Kidney glomerular epithelial cell (primary cell): ENCODE measurements at places on chromosomes 7 and 10.
A peak's percentile ranks its signal among the peaks of the same experiment; 100 is the strongest.

GRCh38 chr7:20348125-20348807, 17.6 kb downstream of the ITGB8 start:
- DNase-seq: no peak

DNA sequence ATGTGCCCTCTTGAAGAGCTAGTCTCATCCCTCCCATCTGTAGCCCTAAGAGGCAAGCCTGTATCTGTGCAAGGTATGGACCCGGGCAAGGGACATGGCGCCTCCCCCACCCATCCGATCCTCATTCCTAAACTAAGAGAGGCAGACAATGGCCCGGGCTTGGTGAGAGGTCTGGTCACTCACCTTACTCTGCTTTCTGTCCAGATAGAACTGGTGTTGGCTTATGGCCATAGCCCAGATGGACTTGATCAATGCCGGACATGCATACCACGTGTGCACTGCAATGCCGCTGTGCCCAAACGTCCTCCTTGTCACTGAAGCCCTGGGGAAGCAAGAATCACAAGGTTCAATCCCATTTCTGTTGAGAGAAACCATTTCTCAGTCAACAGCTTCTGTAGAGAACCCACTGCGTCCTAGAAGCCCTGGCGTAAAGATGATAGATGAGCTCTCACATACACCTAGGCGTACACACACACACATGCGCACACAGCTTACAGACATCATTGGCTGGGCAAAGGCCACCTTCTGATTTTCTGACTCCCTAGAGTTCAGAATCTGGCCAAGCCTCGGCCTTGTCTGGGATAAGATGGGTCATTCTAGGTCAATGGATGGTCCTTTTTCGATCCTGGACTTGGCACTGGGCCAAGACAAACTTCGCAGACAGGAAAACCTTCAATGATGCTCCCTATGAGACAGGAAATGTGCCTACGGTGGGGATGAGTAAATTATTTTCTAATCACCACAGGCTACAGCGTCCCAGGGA, 114.6 kb downstream of the PRPF18 start:
- DNase-seq: no peak

GRCh38 chr10:95841661-95842498, 65.9 kb upstream of the CC2D2B start:
- peak; percentile 49 for DNase-seq

GRCh38 chr7:138662076-138662990, 38.8 kb downstream of the SVOPL start:
- no peak for DNase-seq

DNA sequence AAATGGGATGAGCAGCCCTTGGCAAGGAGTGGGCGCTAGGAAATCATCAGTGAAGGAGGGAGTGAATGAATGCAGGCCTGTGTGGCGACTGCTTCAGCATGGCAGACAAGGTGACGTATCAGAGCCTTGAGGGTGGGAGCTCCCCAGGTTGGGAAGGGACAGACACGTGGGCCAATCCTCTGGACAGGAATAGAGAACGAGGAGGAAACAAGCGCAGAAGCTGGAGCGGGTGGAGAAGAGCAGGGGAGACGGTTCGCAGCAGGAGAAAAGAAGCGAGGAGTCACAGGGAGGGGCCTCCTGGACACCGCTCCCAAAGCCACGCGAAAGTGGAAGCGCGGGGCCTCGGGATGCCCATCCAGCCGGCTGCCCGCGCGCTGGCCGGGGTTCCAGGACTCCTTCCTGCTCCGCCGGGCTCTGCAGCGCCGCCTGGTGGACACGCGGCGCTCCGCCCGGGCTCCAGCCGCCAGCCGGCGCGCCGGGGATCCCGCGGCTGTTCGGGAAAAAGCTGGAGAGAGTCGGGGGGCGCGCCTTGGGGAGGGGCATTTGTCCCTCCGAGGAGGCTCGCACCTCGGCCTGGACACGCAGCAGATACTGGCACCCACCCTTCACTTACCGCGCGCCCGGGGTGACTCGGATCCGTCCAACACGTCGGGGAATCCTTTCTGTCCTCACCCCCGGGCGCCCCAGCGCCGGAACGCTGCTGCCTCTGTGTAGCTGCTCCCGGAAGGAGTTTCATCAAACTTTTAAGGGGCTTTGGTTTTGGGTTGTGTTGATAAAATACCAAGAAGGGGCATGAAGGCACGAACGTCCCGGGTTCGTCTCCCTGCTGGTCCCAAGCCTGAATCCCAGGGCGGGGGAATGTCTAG, 6.3 kb downstream of the ZNF503 start:
- DNase-seq: peak; percentile 63

- peak; percentile 5 for DNase-seq
Observed at GRCh38 chr7:78095549-78095948, 297.0 kb downstream of the PHTF2 start.

- DNase-seq: no peak
Observed at GRCh38 chr7:39749717-39750116, 126.3 kb downstream of the RALA start.

DNA sequence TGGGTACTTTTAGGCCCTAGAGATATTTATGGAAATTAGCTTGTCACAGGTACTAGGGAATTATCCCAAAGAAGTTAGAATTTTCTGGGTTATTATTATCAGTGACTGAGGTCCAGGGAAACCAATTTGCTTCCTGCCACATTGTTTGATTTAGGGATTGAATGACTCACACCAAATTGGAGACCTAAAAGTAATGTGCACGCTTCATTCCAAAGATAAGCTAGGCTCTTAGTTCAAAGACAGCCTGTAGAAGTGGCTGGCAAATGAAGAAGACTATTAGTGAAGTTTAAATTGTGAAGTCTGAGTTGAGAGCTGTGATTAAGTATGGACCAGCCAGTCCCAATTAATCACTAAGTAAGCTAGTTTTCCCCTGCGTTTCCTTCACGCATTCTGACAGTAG, 188.1 kb upstream of the MYO3A start:
- DNase-seq: no peak

DNA sequence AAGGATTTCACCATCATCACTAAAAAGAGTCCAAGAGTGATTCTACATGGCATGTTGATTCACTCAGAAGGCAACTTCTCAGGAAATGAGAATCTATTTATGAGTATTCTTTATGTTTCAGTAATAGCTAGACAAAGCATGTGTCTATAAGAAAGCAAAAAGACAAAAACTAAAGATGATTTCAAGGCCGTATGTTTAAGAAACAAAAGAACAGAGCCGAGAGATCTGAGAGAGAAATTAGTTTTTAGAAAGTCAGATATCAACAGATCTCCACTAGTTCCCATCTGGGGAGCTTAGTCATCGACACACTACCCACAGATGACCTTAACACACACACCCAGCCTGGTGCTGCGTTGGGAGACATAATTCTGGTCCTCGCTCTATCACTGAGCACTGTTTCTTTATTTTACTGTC, 21.0 kb downstream of the PIP4K2A start:
- DNase-seq: no peak

DNA sequence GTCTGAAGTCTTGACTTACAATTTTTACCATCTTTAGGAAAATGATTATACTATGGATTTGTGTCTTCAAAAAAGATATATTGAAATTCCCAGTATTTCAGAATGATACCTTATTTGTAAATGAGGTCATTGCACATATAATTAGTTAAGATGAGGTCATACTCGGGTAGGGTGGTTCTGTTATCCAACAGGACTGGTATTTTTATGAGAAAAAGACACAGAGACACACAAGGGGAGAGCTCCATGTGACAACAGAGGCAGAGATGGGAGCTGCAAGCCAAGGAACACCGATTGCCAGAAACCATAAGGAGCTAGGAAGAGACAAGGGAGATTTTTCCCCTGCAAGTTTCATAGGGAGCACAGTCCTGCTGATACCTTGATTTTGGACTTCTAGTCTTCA, 356.9 kb downstream of the ARL4A start:
- no peak for DNase-seq

DNA sequence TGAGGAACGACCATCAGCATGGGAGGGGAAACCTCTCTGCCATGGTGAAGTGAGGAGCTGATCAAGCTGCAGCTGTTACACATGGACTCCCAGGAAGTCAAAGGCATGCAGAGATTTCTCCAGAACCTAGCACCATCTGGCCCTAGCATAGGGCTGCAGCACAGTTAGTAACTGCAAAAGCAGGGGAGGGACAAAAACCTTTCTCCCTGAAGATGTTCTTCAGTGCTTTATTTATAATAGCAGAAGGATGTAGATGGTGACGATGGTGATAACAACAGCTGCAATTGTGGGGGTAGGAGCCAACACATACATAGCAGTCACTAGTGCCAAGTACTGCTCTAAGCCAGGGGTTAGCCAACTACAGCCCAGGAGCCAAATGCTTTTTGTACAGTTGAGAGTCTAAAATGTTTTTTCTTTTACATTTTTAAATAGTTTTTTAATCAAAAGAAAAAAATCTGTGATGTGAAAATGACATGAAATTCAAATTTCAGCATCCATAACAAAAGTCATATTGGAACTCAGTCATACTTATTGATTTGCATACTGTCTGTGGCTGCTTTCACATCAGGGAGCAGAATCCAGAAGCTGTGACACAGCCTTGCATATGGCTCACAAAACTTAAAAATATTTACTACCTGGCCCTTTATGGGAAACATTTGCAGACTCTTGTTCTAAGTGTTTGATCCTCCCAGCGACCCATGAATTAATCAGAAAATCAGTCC, 299.5 kb downstream of the ELMO1 start:
- no peak for DNase-seq
